ENCODE measurements at places on chromosomes 11 and 22. TPM values are rescaled to one million over a fixed set of nuclear protein-coding genes. Genes with fewer than 3 reads are reported as not detected.

SCGB2A2 gene
- total RNA-seq: not detected

JOSD1 gene
- total RNA-seq: 36.4 TPM

LRRN4CL gene
- total RNA-seq: 3.2 TPM

ESAM gene
- total RNA-seq: 23.3 TPM

PNPLA5 gene
- 0.22 TPM for total RNA-seq

SLC35F2 gene
- 14.8 TPM for total RNA-seq

DNA sequence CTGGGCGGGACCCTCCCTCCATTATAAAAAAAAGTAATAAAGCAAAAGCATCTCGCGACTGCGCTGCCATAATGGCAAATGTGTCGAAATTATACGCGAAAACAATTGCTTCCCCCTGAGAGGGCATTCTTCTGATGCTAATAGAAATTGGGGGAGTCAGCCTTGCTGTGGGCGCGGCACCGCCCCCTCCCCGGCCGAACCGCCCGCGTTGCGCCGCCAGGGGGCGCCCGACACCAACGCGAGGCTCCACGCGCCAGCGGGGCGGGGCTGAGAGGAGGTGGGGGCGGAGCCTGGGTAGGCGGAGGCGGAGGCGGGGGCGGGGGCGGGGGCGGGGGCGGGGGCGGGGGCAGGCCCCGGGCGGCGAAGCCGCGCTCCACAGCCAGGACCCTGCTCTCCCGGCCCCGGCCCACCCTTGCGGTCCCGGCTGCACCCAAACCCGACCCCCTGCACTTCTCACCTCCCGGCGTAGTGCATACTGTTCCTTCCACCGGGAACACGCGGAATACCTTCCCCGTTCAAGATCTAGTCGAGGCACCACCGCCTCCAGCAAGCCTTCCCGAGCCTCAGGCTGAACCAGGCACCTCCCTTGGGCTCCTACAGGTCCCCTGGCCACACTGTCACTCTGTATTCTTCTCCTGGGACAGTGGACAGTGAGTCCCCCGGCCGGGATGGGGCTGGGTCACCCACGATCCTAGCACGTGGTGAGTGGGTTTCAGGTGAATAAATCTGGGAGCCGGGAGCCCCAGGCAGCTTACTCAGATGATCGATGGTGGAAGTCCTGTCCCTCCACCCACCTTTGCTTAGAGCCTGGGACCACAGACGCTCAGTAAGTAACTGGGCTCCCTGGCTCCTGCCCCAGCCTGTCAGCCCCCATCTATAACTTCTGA is 15.5 kb upstream of the UPK3A start:
- peak; percentile 84 for DNase-seq

- no peak for DNase-seq
Measured at GRCh38 chr22:20299746-20300136, 20.1 kb downstream of the DGCR6L start.

DNA sequence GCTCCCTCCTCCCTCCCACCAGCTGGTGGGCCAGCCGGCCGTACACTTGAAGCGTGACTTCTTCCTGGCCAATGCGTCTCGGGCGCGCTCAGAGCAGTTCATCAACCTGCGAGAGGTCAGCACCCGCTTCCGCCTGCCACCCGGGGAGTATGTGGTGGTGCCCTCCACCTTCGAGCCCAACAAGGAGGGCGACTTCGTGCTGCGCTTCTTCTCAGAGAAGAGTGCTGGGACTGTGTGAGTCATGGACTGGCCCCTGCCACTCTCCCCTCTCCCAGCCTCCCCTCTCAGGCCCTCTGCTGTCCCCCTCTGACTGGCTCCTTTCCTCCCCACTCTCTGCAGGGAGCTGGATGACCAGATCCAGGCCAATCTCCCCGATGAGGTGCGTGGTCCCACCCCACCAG is 24.7 kb downstream of the CAPN1 start:
- DNase-seq: no peak

DNA sequence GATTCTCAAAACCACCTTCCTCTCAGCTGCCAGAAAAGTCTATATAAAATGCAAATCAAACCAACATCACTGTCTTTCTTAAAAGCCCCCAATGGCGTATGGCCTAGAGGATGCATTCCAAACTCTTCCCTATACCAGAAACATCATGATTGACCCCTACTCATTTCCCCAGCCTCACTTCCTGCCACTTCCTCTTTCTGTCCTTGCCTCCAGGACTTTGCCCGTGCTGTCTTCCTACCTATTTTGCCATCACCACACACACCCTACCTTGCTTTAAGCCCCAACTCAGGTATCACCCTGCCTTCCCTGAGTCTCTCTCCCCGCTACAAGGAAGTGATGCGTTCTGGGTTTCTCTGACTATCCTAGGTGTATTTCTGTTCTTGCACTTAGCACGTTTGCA is 8.1 kb downstream of the POU2AF2 start:
- DNase-seq: no peak

GRCh38 chr11:57512646-57513451 is 2.7 kb downstream of the SLC43A1 start:
- no peak for DNase-seq

GRCh38 chr22:16601437-16602223 is 9.0 kb upstream of the CCT8L2 start:
- peak; percentile 28 for DNase-seq

GRCh38 chr22:48748113-48748859 is 1079.4 kb downstream of the BRD1 start:
- no peak for DNase-seq

GRCh38 chr11:46574656-46575055 is 19.2 kb downstream of the AMBRA1 start:
- DNase-seq: no peak

- no peak for DNase-seq
Measured at GRCh38 chr11:46306296-46306853, 28.9 kb downstream of the CREB3L1 start.

- no peak for DNase-seq
Measured at GRCh38 chr22:46673662-46674236, 53.6 kb downstream of the GRAMD4 start.

GRCh38 chr11:62535802-62536201 is 10.8 kb downstream of the AHNAK start:
- no peak for DNase-seq

DNA sequence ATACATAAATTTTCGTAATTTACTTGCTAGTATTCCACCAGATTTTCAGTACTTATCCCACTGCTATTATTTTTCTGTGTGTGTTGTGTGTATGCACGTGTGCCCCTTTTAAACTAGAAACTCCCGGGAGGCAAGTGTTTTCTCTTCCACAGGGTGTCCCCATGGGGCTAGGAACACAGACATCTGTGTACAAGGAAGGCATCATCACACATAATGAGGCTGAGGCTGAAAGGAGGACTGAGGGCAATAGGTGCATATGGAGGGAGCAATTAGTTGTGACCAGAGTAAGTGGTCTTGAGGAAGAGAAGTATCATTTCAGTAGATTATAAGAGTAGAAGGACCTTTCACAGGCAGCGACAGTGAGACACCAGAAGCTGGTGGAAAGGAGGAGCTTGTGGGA is 2.1 kb upstream of the DPAGT1 start:
- DNase-seq: no peak

DNA sequence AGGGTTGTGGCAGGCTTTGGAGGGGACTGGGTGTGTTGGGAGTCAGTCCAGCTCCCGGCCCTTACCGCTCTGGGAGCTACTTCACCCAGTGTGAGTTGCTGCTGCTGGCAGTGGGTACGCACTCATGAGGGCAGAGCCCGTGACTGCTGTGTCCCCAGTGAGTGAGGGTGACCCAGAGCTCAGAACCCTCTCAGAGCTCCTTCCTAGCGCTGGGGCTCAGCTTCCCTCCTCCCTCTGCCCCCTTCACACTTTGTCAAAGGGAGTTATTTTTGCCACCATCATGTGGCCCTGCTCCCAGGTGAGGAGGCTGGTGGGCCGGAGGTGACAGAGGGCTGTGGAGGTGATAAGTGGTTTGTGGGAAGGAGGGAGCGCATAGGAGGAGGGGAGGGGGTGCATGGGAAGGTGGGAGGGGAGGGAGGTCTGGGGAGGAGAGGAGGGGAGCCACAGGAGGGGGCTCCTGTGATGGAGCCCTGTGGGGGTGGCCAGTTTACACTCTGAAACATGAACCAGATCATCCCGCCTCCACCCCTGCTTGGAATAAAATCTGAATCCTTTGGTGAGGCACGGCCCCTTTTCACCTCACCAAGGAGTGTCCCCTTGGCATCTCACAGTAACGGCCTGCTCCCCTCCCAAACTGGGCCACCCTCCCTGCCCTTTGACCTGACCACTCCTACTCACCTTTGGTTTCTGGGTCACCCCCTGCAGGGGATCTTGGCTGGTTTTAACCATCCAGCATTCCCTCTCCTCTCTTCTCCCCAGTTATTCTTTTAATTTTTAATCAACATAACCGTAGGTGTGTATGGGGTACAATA is 9.9 kb downstream of the NDUFV1 start:
- no peak for DNase-seq

GRCh38 chr11:122441666-122442035 is 213.9 kb upstream of the UBASH3B start:
- DNase-seq: peak; percentile 84

DNA sequence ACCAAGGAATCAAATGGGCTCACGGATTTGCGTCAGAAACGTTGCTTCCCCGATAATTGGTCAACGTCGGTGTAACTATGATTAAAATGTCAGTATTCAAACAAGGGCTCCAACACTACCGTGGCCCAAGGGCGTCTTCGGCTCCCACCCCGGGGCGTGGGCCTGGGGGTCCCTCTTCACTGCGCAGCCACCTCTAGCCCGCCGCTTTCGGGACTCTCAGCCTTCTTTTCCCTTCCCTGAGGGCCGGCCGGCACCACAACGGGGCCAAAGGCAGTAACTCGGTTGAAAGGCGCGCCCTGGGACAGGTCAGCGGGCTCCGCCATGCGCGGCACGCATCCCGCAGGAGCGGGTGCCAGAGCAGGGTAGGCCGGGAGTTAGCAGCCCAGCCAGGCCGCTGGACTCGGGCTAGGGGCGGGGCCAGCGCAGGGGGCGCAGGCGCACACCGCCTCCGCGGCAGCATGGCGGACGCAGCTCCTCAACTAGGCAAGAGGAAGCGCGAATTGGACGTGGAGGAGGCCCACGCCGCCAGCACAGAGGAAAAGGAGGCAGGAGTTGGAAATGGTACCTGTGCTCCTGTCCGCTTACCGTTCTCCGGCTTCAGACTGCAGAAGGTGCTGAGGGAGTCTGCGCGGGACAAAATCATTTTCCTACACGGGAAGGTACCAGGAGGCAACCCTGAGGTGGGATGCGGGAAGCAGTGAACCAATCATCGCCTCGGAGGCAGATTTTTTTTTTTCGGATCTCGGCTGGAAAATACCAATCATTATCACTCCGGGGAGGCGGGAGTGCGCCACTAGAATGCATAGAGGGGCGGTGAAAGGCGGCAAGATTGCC is at the start of gene DCPS:
DCPS (plus strand) TSS at position 438 of the 834 bp plus-strand sequence; CDS start at position 459, 21 bp downstream.
- peak; percentile 91 for DNase-seq

DNA sequence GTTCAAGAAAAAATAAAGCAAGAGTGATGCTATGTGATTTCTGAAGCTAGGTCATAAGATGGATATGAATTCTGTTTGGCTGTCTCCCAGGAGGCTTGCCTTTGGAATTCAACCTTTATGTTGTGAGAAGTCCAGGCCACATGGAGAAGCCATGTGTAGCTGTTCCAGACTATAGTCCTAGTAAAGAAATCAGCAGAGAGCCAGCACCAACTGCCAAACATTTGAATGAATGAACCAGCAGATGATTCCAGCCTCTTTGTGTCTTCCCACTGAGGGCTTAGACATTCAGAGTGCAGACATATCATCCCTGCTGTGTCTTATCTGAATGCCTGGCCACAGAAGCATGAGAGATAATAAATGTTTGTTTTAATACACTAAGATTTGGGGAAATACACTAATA is 1150.6 kb downstream of the DLG2 start:
- no peak for DNase-seq

DNA sequence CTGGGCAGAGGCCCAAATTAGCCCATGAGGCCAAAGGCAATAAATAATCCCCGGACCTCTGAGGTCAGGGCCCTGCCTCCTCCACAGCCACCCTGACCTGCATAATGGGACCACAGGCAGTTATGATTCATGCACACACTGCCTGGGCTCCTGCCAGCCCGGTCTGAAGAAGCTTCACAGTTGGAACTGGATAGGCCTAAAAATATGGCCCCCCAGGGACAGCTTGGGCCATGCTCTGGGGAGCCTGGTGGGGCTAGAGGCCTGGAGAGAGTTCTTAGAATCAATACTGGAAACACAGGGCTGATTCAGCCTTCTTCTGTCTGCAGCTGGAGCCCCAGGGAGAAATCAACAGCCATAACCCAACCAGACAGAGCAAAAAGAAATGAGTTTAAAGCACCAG is 112.8 kb upstream of the CADM1 start:
- DNase-seq: no peak

GRCh38 chr11:75667255-75667830 is 1.5 kb downstream of the MAP6 start:
- peak; percentile 56 for DNase-seq

DNA sequence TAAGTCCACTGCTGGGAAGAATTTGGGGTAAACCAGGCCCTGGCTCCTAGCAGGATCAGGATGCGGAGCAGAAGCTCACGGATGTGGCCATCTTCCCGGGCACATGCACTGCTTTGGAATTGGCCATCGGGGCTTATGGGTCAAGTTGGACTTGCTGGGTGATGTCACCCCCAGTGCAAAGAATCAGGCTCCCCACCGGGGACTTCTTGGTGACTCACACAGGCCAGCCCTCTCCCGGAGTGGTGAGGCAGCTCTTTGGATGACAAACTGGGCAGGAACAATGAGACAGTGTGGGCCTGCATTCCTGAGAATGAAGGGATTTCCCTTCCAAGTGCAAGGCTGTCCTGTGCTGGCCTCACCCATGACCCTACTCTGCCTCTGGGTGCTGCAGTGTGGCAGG is 128.8 kb upstream of the ANO1 start:
- no peak for DNase-seq

GRCh38 chr11:10602366-10602765 is 33.9 kb upstream of the LYVE1 start:
- no peak for DNase-seq

DNA sequence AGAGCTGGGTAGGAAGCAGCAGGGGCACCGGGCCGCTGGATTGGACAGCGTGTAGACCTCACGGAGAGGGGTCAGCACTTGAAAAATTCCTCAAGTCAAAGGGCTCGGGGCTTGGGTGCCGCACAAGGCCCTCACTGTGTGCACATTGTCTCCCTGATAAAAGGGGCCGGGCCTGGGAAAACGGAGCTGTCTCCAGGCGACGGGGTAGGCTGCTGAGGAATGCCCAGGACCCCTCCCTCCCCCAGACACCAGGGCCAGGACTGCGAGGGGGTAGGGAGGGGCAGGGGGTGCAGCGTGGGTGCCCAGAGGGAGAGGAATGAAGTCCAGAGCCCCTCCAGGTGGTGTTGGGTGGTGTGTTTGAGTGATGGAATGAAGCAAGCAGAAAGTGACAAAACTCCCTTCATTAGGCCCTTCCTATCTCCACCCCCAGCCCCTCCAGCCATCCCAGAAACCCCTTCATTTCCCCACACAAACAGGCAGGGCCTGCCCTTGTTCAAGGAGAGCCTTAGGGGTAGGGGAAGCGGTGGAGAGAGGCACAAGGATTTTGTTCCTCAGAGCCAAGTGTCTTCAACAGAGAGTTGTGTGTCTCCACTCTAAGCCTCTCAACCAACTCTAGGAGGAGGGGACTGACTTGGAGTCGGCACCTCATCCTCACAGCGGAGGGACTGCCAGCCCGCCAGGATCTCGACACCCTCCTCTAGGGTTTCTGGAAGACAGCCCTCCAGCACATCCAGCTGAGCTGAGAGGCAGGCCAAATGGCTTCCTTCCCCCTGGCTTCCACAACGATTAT is 63.9 kb downstream of the SYN3 start:
- peak; percentile 79 for DNase-seq

- no peak for DNase-seq
Measured at GRCh38 chr22:23233752-23234408, 53.6 kb downstream of the BCR start.
